Stomach (tissue), 19 donors: ENCODE measurements at places on chromosomes 6 and 20. TPM values are rescaled to one million over a fixed set of nuclear protein-coding genes. Genes with fewer than 3 reads are reported as not detected.

DNA sequence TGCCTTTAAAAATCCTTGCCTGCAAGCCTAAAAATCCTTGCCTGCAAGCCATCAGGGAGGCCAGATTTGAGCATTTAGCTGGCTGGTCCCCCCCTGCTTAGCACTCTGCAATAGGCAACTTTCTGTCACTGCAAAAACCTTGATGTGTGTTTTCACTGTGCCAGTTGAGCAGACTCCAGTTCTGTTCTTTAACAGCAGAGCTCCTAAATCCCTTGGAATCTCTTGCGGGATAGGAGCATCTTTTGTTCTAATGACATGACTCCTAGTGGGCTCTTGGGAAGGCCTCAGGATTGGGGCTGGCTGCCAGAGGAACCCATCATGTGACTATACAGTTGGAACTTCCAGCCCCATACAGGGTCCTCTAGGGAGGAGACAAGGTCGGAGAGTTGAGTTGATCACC, 50.4 kb downstream of the FAM184A start:
- no peak for DNase-seq

- no peak for DNase-seq
Observed at GRCh38 chr6:145802141-145802540, 12.5 kb downstream of the FBXO30 start.

DNA sequence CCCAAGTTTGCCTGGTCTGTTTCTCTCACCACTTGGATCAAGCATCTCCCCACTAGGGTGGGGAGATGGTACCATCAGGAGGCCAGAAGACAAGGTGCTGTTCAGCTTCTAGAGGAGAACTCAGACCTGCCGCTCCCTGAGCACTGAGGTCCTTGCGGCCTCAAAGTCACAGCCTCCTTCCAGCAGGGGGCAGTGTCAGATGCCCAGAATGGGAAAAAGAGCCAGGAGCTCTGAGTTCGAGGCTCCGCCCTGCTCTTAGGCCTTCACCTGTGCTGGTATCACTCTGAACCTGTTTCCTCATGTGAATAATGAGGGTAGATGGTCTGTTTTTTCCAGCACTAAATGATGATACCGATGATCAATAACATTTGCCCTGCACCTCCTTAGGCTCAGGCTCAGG, 68.7 kb downstream of the TOX2 start:
- no peak for DNase-seq

GRCh38 chr20:37308086-37309050, 18.9 kb downstream of the MANBAL start:
- peak; percentile 77 for DNase-seq

DNA sequence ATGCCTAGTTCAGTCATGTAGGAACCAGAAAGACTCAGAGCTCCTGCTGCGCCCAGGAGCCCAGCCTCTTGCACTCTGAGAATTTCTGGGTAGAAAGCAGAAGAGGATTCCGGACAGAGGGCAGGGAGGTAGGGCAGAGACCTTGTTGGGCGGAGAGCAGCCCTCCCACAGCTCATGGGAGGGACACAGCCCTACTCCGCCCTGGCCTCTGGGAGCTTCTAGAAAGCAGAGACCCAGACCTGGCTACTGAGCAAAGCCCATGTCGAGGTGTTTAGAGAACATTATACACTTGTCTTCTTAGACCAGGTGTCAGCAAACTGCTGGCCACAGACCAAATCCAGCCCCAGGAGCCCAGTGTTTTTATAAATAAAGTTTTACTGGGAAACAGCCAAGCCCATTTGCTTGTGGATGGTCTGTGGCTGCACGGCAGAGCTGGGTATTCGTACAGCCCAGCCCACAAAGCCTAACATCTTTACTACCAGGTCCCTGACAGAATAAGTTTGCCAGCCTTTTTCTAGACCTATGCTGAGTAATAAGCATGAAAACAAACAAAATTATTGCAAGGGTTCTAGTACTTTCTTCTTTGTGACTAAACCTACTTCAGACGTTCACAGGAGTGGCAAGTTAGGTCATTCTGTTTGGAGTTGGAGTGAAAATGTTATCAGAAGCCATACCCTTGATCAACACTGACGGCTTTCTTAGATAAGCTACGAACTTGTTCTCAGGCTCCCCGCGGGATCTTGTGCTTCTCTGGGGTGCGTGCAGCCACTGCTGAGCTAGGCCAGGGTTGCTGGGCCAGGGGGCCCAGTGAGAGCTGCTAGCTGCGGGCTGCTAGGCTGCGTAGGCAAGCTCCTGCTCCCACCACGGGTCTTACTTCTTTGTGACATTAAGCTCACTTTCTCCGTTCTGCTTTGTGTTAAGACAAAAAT, 235.1 kb upstream of the FOXQ1 start:
- DNase-seq: peak; percentile 89

DNA sequence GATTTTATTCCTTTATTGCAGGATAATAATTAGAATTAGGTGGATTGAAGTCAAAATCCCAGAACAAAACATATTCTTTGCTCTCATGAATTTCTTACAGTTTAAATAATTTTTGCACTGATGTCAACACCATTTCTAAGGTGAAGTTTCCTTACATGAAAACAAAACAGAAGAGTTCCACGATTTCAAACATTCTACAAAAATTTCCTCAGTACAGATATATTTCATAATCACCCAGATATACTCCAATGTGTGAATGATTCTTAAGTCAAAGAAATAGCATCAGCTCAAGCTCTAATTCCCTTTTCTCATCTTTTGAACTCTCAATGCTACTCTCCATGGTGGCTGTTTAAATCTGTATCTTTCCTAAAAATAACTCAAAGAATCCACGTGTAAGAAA, 39.5 kb upstream of the THBS2 start:
- no peak for DNase-seq

GRCh38 chr6:113969888-113970804, 802 bp downstream of the HDAC2 start:
- DNase-seq: peak; percentile 90

- DNase-seq: peak; percentile 80
Observed at GRCh38 chr6:108699290-108700041, 138.7 kb downstream of the FOXO3 start.

- no peak for DNase-seq
Observed at GRCh38 chr6:127023001-127023778, 95.3 kb upstream of the RSPO3 start.

DNA sequence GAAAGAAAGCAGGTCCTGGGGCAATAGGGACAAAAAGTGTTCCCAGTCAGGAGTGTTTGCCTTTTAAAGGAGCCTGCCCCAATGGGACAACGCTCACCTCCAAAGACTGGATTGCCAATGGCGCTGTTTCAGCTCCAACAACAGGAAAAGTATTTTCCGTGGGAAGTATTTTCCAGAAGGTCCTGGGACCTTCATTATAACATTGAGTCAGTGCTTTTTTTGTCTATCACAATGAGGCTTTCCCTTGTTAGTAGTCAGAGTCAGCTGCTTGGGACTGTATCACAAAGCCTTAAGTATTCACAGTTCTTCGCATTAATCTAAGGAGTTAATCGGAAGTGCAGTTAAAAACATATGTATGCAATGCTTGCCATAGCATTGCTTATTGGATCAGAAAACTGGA, 17.3 kb downstream of the TRAF3IP2 start:
- DNase-seq: no peak

DNA sequence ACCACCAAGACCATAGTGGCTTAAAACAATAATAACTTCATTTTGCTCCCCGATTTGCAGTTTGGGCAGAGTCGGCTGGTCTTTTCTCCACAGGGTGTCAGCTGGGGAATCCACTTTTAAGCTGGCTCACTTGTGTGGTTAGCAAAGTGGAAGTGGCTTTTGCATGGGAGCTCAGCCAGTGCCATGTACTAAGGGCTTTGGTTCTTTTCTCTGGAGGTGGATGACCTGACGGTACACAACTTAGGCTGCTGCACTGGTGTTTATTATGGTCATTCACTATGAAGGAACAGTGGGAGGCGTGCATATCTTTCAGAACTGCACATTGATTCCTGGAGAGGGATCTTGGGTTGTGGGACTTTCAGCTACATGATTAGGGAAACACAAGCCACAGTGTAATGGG, 141.0 kb downstream of the OR2B2 start:
- DNase-seq: no peak

- DNase-seq: peak; percentile 87
Observed at GRCh38 chr6:4008324-4009047, 70.5 kb downstream of the FAM217A start.

DNA sequence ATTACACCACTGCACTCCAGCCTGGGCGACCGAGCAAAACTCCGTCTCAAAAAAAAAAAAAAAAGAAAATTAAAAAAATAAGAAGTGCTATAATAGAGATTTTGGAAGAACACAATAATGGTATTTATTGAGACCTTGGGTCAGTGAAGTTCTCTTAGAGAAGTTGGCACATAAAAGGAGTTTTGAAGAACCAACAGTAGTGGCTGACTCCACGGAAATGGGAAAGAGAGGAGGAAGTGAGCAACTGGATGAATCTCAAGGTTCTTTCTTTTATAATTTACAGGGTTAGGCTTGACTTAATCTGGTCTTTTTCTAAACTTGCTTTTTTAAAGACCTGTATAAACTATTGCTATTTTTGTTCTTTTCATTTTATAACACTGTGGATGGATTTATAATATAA, 52.8 kb downstream of the TOMM6 start:
- DNase-seq: no peak

- peak; percentile 94 for DNase-seq
Observed at GRCh38 chr20:41005361-41005729, 23.3 kb upstream of the TOP1 start.

- no peak for DNase-seq
Observed at GRCh38 chr6:145761584-145761983, 26.3 kb upstream of the EPM2A start.

DNA sequence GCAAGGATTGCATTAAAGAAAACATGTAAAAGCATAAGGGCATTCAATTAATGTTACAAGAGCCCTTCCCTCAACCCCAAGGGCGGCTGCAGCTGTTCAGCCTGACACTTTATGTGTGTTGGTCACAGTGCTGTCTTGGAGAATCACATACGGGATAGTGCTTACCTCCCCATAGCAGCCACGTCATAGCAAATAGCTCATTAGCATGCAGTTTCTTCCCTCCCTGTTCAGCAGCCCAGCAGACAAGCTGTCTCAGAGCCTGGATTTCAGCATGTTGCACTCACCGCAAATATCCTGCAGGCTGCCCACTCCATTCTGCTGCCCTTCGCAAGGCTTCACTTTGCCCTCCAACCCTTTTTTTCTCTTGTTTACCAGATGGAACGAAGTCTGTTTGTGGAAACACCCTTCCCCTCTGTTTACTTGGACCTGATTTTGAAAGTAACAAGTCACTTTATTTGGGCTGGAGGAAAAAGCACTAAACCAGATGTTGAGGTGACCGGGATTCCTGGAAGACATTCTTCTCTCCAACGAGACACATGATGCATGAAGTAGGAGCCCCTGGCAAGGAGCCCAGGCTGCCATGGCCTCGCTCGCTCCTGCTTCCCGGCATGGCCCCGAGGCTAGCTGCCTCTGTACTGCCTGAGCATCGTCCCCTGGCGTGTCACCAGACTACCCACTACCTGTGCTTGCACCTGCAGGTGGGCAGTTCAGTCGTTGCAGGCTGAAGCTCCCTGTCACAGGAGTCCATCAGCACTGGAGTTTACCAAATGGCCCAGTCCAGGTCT, 151.6 kb upstream of the GMDS start:
- DNase-seq: no peak

DNA sequence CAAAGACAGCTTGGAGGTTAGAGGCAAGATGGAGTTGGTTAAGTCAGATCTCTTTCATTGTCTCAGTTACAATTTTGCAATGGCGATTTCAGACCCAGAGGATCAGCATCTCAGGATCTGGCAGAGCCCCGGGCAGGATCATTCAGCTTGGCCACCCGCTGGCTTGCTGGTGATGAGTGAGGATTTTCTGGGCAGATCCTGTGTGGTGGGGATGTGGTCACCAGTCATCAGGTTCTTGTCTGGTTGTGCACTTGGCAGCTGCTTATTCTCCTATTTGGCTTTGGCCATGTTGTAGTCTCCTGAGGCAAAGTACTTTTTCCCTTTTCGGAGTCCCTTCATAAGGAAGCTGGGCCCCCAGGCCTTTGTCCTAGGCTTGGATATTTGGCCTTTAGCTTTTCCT, 953.9 kb downstream of the KIF16B start:
- no peak for DNase-seq

DNA sequence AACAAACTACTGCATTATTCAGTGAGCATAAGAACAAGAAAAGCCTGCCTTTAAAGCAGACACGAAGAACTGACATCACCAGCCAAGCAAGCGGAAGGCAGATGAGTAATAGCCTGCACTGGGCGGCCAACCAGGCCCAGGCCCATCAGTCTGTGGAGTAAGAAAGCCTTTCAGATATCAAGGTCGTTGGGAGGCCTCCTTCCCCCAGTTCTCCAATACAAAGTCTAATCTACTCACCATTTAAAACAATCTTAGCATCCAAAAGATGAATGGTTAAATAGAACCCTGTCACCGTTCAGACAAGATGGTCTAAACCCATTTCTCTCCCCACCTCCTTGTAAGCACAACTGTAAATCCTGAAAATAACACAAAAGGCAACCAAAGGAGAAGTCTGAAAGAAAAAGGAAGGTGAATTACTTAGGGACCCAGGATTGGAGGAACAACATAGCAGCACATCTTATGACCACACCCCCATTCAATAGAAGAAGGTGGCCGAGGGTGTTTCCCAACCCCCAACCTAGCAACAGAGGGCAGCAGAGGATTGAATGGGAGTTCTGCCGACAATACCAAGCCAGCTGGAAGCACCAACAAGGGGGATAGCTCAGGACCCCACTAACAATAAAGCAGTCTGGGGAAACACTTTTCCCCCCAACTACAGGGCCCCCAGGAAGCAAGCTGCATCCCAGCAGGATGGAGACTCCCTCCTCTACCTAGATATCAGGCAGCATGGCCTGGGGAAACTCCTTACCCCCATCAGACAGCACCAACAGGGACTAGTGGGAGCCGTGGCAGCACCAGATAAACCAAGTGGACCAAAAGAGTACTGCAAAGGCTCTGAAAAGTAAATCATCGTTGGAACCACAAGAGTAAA, 67.9 kb downstream of the ZHX3 start:
- peak; percentile 73 for DNase-seq

DNA sequence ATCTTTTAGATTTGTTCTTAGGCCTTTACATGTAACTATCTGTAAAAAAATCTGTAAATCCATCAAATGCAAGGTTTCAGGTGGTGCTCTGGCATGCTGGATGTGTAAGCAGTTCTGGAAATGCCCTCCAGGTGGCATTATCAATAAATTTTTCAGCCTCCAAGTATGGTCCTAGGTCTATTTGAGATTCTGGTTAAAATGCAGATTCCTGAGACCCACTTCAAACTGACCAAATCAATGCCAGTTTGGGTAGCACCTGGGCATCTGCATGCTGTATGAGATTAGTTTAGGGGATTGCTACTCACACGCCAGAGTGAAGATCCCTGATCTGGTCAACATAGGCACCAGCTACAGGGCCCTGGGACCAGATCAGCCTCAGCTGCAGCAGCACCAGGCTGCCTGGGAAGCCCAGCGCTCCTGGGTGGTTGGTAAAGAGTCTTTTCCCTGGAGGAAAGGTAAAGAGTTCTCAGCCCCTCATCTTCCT, 507.3 kb upstream of the CITED2 start:
- DNase-seq: no peak

GRCh38 chr6:107691062-107691751, 132.9 kb downstream of the SCML4 start:
- peak; percentile 78 for DNase-seq

Gene SMLR1
- not detected for total RNA-seq

Gene LHFPL5
- total RNA-seq: not detected

Gene MEP1A
- not detected for total RNA-seq

Gene EMILIN3
- total RNA-seq: 4.0 TPM

Gene EZR
- 299 TPM for total RNA-seq

Gene MRPS18A
- 4.0 TPM for total RNA-seq

Gene PKIB
- total RNA-seq: 20.3 TPM

Gene ARMC2
- 4.8 TPM for total RNA-seq

Gene TRPC4AP
- 72.1 TPM for total RNA-seq

Gene TUBB2B
- not detected for total RNA-seq

Gene SIRPD
- not detected for total RNA-seq

Gene NMBR
- total RNA-seq: 0.73 TPM

Gene HTR1E
- total RNA-seq: not detected

Gene CNBD2
- total RNA-seq: 9.4 TPM
